ENCODE measurements at places on chromosomes 6 and 20. TPM values are rescaled to one million over a fixed set of nuclear protein-coding genes. Genes with fewer than 3 reads are reported as not detected.

Gene IL17F
- total RNA-seq = not detected

Gene PHACTR3
- 6.6 TPM for total RNA-seq

Gene CTCFL
- total RNA-seq = not detected

Gene EMILIN3
- total RNA-seq = 3.1 TPM

- H3K27me3 ChIP-seq = peaks cover 8% of the 10 kb centered on the region
- H3K36me3 ChIP-seq = no peaks in the 10 kb centered on the region
- H3K4me1 ChIP-seq = peaks cover 14% of the 10 kb centered on the region
- DNase-seq = no peak
- no peak overlapping the region for H3K27ac ChIP-seq
Measured at GRCh38 chr20:47860049-47860830, 75.0 kb upstream of the SULF2 start.

DNA sequence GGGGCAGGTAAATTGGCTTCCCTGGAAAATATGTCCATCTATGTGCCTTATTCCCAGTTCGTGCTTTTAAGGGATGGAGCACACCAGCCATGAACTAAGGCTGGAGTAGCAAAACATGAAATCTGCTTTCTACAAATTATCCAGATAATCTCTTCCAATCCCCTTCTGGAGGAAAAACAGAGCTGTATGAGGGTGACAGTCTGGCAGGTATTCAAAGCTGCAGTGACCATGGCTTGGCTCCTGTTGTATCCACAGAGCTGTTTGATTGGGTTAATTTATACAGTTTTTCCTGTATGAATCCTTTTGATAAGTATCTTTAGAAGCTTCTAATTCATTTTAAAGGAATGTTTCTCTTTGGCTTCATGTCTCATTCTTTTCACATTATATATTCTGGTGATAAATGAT is 144.4 kb downstream of the AIG1 start:
- H3K36me3 ChIP-seq = no peaks in the 10 kb centered on the region
- no peak overlapping the region for H3K27ac ChIP-seq
- no peak for DNase-seq
- H3K4me1 ChIP-seq = peaks cover 4% of the 10 kb centered on the region
- no peaks in the 10 kb centered on the region for H3K27me3 ChIP-seq
- no peak overlapping the region for H3K4me3 ChIP-seq

GRCh38 chr6:74181471-74181870 is 485.5 kb downstream of the CD109 start:
- no peaks in the 10 kb centered on the region for H3K4me1 ChIP-seq
- H3K36me3 ChIP-seq = no peaks in the 10 kb centered on the region
- DNase-seq = no peak
- no peak overlapping the region for H3K27ac ChIP-seq

GRCh38 chr20:19815553-19815991 is 57.5 kb downstream of the RIN2 start:
- H3K36me3 ChIP-seq = peaks cover 7% of the 10 kb centered on the region
- no peaks in the 10 kb centered on the region for H3K27me3 ChIP-seq
- no peak overlapping the region for H3K4me3 ChIP-seq
- peaks cover 29% of the 10 kb centered on the region for H3K4me1 ChIP-seq
- H3K27ac ChIP-seq = peak overlapping the region; percentile 79

DNA sequence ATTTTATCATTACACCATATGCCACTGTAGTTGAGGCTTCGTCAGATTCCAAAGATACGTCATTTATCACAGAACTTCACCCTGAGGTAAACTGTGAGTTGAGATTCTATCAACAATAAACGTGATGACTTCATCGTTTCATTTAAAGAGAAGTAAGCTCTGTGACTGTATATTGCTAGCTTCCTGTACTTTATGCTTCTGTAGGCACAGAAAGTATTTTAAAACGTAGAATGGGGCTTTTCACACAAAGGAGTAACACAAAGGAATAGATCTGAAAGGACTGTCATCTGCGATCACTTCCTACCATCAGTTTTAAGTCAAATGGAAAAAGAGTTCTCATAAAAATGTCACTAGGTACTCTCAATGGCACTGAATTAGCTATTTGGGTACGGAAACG is 234.4 kb upstream of the MCHR2 start:
- no peaks in the 10 kb centered on the region for H3K4me1 ChIP-seq
- peak overlapping the region; percentile 28 for H3K4me3 ChIP-seq
- H3K36me3 ChIP-seq = no peaks in the 10 kb centered on the region
- H3K27me3 ChIP-seq = no peaks in the 10 kb centered on the region
- H3K27ac ChIP-seq = no peak overlapping the region

DNA sequence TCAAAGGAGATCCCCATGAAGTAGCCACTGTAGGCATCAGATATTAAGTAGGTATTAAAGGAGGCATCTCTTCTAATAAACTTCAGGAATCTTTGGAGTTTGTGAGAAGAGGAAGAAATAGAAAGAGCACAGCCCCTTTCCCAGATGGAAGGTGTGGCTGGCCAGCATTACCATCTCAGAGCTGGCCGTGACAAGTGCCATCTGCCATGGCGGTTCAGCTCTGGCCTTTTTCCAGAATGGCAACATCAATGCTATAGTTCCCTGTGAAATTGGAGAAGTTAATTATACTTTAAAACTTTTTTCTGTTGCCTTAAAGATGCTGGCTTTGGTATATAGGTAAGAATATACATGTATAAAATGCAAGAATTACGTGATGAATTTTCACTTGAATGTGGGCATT is 51.9 kb upstream of the MCUR1 start:
- H3K36me3 ChIP-seq = no peaks in the 10 kb centered on the region
- no peak overlapping the region for H3K4me3 ChIP-seq
- H3K27me3 ChIP-seq = no peaks in the 10 kb centered on the region
- DNase-seq = no peak
- no peak overlapping the region for H3K27ac ChIP-seq

DNA sequence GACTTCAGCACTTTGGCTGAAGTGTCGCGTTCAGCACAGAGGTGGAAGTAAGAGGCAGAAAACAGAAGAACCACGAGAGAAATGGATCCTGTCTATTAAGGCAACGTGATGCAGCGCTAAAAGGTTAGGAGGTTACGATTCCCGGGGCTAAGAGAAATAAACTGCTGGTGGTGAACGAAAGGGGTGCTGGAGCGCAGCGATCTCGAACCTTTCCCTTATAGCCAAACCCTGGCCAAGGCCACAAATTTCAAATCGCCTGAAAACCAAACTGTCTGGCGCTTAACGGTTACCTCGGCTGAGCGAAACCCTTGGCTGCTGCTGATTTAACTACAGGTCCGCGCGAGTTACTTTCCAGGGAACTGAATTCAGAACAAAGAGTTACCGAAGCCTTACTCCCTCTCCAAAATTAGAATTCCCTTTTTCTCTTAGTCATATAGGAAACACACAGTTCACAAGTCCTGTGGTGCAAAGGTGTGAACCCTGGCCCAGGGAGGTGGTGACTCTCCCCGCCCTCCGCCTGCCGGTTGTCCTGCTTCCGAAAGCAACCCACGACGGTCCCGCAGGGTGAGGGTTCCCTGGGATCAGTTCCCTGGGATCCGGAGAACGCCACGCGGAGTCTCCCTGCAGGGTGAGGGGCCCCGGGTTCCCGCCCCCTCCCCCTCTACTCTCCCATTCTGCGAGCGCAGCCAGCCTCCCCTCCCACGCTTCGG is 1.3 kb upstream of the SLC35D3 start:
- peaks cover 33% of the 10 kb centered on the region for H3K4me1 ChIP-seq
- H3K27me3 ChIP-seq = peaks cover 16% of the 10 kb centered on the region
- no peak for DNase-seq
- H3K27ac ChIP-seq = no peak overlapping the region

Measured in heart right ventricle (tissue), 16 donors.